ENCODE measurements at places on chromosomes 7 and 10.

DNA sequence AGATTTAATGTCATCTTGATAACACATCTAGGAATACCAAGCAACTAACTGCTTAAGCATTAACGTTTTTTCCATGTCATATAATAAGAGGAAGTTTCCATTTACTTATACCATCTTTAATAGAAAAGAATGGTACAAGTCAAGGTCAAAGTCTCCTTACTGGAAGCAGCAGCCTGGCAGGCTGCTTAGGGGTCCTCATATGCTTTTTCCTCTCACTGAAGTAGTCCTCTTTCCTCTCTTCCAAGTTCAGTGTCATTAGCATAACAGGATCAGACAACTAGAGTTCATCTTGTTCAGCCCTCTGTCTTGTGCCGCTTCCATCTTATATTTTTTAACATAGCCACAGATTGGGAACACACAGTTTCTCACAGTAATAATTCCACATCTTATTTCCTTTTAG is 405.7 kb downstream of the GFRA1 start:
- no peak for DNase-seq

GRCh38 chr10:74988832-74989561 is 122.5 kb upstream of the SAMD8 start:
- no peak for DNase-seq

DNA sequence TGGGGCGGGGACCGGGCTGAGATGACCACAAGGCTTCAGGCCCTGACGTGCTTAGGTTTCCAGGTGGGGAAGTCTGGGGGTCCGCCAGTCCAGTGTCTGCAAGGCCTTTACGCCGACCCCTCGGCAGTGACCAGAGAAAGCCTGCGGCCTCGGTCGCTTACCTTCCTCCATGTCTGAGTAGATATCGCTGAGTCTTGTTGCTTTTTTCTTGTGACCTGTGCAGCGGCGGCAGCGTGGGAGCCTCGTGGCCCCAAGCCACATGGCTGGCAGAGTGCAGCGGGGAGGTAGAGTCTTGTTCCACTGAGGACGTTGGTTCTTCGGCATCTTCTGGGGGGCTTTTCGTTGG is 329 bp downstream of the NOLC1 start:
- no peak for DNase-seq

DNA sequence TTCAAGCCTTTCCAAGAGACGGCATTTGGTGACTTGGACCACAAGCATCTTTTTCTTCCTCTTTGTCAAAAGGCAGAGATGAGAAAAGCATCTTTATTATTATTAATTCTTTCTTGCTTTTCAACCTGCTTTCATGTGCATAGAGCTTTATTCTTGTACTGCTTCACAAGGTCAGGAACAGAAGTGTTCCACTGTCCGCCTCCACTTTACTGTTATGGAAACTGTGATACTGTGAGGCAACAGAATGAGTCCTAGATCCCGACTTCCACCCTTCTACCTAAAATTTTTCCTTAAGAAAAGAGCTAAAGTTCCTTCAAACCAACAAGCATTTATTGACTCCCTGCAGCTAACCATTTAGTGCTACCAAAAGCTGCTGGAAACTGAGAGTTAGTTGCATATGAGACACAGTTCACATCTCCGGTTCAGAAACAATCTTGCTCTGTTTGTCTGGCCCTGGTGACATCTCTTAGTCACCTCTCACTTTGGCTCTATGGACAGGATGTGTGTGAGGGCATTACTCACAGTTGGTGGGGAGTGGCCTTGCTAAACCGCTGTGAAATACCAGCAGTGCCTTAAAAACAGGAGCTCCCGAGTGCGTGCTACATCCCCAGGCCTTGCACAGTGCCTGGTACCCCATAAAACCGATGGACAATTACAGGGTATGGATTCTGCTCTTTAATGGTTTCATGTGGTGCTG is 77.1 kb upstream of the TRIL start:
- no peak for DNase-seq

Measured in T-helper 1 cell (primary cell).